ENCODE measurements at places on chromosomes 1 and 21.

DNA sequence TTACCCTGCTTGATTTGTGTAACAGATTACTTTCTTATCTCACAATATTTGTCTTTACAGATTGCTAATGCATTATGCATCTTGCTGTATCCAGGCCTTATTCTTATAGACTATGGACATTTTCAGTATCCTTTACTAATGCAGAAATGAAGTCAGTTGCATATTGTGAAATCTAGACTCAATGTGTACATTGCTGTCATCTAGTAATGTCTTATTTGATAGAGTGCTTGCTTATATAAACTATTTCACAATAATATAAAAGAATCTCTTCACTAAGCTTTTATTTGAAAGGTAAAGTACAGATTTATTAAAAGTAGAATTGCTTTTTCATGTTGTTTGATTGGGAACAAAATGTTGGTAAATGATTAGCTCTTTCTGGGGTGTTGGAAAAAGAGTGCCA, 39.6 kb downstream of the ALG6 start:
- DNase-seq = no peak

- no peak for DNase-seq
These were observed 46.4 kb downstream of the WNT9A start for GRCh38 chr1:227901239-227901905.

GRCh38 chr1:78560811-78561210, 59.4 kb upstream of the IFI44L start:
- DNase-seq = no peak

GRCh38 chr1:246492611-246493245, 14.4 kb downstream of the SMYD3 start:
- no peak for DNase-seq

- DNase-seq = no peak
These were observed 853 bp downstream of the TTC22 start for GRCh38 chr1:54800041-54800898.

DNA sequence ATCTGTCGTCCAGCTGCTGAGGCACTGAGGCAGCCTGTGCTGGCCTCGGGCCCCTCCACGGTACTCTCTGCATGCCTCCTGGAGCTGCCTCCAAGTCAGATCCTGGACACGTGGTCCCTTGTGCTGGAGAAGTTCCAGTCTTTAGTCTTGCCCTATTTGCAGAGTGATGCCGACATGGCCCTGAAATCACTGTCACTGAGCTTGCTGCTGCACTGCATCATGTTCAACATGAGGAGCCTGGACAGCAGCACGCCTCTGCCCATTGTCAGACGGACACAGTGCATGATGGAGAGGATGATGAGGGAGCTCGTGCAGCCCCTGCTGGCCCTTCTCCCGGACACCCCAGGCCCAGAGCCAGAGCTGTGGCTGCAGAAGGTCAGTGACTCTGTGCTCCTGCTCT, 10.0 kb downstream of the URB2 start:
- DNase-seq = no peak

DNA sequence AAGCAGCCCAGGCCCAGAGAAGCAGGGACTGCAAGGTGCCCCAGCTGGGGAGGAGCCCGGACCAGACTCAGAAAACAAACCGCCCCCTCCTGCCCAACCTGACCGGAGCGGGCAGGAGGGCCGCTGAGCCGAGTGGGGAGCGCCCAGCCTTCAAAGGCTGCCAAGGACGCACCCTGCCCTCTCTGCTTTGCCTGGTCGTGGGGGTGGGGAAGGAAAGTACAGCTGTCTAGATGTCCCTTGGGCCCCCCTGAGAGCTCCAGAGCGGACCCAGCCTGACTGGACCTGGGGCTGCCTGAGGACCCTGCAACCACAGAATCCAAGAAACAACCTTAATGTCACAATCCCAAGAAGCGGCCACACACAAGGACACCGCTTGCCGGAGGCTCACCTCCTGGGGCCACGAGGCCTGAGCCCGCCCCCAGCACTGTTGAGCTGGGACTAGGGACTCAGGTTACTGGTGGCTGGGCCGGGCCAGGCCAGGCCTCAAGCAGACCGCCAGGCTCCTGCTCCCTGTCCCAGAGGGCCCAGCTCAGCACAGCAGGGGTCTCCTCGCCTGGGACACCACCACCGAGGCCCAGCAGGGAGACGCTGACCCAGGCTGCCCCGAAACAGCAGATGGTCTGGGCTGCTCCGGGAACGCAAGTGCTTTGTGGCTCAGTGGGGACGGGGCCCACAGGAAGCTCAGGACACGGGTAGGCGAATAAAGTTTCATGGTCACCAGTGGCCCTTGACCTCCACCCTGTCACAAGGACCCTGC, 1.4 kb downstream of the DVL1 start:
- DNase-seq = no peak

GRCh38 chr21:37757606-37758376, 158.5 kb downstream of the KCNJ6 start:
- no peak for DNase-seq

DNA sequence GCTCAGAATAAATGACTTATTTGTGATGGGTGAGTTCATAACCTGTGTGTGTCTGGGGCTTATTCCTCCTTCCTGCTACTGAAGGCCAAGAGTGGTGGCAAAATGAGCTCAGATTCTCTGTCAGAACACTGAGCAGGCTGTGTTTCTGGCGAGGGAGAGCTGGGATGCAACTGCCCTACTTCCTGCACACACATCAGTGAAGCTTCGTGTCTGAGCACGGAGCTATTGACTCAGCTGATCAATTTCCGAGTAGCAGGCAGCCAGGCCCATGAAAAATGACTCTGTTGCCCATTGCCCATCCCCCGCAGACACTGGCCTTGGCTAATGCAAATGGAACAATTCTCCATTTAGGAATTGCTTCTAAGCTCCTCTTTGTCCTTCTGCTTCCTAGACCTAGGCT, 27.7 kb downstream of the TNR start:
- no peak for DNase-seq

GRCh38 chr1:161739865-161740566, 9.6 kb upstream of the DUSP12 start:
- DNase-seq = no peak

- DNase-seq = peak; percentile 54
These were observed at the start of gene TMEM63A for GRCh38 chr1:225881959-225882693. Gene TMEM63A (minus strand): TSS chr1:225882380. CDS start chr1:225877580, 4,800 bp downstream.

GRCh38 chr21:32425628-32426027, 13.1 kb downstream of the EVA1C start:
- no peak for DNase-seq

GRCh38 chr1:230049731-230050130, 17.3 kb upstream of the GALNT2 start:
- DNase-seq = no peak

GRCh38 chr1:44050261-44050660, 19.0 kb upstream of the SLC6A9 start:
- DNase-seq = no peak

DNA sequence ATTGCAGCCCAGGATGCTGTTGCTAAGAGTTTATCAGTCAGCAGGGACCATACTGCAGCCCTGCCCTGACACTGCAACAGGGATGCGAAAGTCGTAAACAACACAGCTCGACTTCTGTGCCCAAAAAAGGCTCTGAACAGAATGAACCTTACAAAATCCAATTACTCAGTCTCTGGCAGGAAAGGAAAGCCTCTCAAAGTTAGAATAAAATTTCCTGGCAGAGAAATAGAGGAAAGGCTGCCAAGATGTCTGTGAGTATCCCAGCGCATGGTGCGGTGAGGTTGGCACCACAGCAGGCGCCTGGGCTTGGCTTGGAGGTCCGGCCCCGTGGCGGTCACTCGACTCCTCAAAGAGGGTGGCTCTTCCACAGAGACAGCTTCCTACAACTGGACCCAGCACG, 185.8 kb downstream of the PCP4 start:
- DNase-seq = no peak

- no peak for DNase-seq
These were observed 3.9 kb upstream of the CD247 start for GRCh38 chr1:167522246-167522645.

- no peak for DNase-seq
These were observed 22.6 kb downstream of the FOXD2 start for GRCh38 chr1:47460456-47460855.

- DNase-seq = no peak
These were observed 311.9 kb upstream of the PTBP2 start for GRCh38 chr1:96409689-96410088.

DNA sequence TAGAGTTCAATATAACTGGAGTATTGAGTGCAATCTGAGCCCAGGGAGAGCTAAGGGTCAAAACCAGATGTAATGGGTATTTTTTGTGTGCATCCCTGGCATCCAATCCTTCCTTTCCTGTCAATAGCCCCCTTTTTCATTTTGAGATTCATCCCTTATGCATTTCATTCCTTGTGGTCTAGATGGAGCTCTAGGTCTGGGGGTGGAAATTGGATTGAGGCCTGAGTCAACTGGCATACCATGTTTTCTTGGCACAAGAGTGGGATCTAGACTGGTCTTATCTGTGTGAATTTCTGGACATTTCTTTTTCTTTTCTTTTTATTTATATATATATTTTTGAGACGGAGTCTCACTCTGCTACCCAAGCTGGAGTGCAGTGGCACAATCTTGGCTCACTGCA, 67.3 kb upstream of the RAB3GAP2 start:
- DNase-seq = no peak

DNA sequence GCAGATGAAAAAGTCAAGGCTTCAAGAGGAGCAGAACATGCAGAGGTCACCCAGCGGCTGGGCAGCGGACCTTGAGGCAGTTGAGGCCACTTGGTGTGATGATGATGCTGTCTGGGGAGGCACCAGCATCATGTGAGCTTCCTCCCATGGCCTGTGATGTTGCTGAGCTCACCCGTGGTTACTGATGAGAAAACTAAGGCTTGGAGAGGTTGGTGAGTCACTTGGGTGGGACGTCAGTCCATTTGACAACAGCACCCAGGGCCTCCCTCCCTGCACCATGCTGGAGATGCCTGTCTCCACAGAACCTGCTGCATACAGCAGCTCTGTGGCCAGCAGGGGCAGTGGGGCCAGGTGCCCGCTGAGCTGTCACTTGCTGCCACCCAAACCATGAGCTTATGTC, 146.8 kb downstream of the NPHP4 start:
- no peak for DNase-seq

DNA sequence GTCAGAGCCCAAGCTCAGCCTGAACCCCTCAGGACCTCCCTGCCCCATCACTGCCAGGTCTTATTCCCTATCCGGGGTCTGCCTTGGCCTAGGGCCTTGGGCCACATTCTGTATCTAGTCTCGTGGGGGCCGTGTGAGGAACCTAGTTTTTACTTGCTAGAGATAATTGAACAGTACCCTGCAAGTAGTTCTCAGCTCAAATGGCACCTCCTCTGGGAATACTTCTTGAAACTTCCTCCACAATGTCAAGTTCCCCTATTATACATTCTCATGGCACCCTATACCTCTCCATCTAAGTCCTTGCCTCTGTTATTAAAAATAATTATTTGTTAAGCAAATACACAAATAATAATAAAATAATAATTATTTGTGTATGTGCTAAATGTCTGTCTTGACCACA, 32.9 kb upstream of the CSF1 start:
- DNase-seq = no peak

DNA sequence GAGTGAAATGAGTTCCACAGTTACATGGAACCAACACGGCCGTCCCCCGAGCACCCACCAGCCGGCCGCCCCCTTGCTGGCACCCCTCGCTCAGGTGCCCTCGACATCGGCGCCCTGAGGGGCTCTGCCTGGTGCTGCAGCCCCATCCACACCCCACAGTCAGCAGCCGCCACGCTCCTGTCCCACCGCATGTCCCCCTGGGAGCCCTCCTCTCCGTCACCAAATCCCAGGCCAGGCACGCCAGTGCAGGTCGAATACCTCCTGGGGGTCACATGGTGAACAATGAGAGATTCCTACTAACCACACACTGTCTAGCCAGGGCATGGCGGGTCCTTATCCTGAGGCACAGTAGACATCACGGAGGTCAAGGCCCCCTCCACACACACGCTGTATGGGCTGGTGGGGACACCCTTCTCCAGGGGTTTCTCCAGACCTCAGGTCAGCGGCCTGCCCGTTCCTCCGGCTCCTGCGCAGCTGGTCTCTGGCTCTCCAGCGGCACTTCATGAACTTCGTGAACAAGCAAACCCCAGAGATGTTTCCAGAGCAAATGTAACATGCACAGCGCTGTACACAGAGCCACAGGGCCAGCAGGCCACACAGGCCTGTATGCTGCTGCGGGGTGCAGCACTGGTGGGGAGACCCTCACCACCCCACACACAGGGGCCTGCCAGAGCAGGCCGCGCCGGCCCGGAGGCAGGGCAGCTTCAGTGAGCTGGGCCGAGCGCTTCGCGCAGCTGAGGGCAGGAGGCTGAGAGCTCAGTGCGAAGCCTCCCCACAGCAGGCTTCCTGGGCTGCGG, 21.8 kb downstream of the POFUT2 start:
- no peak for DNase-seq

GRCh38 chr1:208101661-208102431, 142.3 kb downstream of the PLXNA2 start:
- no peak for DNase-seq

- no peak for DNase-seq
These were observed 170.0 kb downstream of the LTN1 start for GRCh38 chr21:28822486-28823335.

DNA sequence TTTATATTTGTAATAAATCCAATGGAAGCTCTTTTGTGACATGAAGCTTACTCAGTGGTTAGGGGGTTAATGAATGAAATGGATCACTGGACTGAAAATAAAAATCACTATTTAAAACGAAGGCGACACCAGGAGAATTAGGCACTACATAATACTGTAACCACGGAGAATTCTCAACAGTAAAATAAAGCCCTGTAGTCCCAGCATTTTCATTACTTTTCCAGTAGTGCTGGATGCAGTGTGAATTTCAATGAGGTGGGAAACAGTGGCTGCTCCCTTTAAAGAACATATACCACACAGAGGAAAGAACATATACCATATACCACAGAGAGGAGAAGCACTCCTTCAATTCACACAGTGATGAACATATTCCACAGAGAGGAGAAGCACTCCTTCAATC, 275.0 kb downstream of the SMYD3 start:
- no peak for DNase-seq

DNA sequence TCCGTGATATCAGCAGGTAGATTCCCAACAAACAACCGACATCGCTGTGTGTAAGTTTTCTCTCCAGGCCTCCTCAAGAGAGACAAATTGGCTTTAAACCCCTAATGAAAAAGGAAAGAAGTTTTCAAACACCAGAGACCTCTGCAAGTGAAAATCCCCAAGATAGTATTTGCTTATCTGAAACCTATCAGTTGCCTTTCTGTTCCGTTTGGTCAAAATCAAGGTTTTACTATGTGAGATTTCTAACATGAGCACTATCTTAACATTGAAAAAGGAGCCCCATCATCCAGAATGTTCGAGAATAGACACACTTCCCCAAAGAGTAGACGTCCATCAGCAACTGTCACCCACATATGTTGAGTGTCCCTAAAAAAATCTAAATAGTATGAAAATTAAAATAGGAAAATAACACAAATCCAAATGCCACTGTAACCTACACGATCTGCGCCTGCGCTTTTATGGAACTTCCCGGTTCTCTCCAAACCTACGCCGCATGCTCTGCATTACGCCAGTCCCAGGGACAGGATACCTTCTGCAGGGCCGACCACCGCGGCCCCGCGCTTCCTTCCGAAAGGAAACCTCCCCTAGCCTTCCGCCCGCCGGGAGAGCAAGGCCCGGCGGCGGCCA, 1.4 kb downstream of the SFPQ start:
- no peak for DNase-seq

GRCh38 chr21:42340187-42341050, 10.4 kb downstream of the TFF2 start:
- DNase-seq = no peak

GRCh38 chr1:175072099-175072951, 4.7 kb downstream of the TNN start:
- no peak for DNase-seq

All from esophagus squamous epithelium (tissue), 5 donors.